OCI-LY7 (cell line): ENCODE measurements at places on chromosomes 1 and 21. TPM values are rescaled to one million over a fixed set of nuclear protein-coding genes. Genes with fewer than 3 reads are reported as not detected.

GRCh38 chr1:26961826-26962225 lies 1.6 kb upstream of the KDF1 start:
- no peak for DNase-seq

DNA sequence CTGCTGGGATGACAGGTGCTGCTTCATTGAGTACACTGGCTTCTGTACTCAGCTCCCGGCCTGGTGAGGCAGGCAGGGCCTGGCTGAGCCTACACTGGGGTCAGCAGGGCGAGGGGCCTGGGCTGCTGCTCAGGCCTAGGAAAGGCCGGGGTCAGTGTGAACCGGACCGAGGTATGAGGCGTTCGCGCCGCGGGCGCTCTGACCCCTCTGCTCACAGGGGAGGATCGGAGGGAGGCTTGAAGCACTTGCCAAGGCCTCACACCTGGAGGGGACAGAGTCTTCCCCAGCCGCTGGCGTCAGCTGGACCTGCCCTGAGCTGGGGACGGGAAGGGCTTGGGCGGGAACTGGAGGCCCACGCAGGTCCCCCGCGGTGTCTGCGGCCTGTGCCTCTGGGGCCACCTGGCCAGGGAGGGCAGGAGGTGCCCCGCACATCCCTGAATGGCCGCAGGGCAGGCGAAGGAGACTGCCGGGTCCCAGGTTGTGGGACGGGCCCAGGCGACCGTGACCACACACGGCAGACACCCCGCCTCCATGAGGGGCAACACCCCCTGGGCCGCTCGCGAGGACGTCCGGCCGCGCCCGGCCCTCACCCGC lies 466 bp downstream of the PEX10 start:
- peak; percentile 21 for DNase-seq

DNA sequence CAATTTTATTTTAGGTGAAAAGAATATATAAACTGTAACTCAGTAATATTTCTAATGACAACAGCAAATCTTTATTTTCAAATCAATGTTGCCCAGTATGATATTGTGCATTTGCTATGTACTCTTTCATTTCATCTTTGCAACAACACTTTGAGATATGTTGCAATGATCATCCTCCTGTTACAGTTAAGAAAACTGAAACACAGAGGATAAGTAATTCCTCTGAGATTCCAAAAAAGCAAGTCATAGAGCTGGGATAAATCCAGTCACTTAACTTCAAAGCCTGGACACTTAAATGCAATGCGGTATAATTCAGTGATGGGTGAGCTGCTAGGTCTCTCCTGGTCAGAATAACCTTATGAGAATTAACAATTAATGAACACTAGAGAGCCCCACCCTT lies 48.6 kb upstream of the EXO1 start:
- no peak for DNase-seq

GRCh38 chr1:232378266-232379062 lies 251.5 kb downstream of the SIPA1L2 start:
- no peak for DNase-seq

GRCh38 chr1:150789396-150789795 lies 18.7 kb downstream of the CTSK start:
- DNase-seq = no peak

DNA sequence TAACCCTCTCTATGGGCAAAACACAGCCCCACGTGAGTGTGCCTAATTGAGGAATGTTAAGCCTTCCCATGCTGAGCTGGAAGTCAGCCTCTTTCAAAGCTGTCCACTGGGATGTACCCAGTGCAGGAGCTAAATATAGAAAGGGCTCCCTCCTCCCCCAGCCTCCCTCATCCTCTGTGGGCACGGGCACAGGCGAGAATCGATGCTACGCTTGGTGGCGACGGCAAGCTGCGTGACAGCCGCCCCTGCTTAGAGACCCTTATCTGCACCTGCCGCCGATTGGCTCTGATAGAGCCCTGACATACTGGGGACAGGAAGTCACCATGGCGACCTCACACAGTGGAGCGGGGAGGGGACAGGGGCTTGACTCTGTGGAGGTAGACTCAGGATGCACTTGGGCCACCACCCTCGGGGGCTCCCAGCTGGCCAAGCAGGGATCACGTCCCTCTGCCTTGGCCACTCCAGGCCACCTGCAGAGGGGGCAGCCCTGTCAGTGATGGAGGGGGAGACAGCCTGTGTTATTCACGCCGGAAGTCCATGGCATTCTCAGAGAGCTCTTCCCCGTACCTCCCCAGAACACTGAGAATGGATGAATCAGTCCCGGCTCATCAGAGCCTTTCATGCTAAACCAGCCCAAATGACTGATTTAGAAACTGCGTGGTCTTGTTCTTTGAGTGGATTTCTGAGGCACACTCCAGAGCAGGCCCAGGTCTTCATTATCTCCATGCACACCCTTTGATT lies 84.8 kb downstream of the KCND3 start:
- DNase-seq = no peak

DNA sequence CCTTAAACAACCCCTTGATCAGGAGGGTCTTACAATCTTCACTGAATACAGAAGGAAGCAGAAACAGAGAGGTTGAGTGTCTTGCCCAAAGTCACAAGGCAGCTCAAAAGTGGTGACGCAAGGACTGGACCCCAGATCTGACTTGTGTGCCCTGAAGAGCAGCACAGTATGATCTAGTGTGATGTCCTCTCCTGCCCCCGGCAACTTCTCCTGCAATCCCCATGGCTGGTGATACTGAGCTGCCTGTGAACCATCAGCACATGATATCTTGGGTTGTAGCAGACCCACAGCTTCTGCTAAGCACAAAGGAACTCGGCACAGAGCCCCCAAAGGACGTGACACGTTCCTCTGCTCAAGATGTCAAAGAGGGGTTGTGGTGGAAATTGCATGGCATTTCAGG lies 51.2 kb upstream of the EDN2 start:
- no peak for DNase-seq

- no peak for DNase-seq
Observed at GRCh38 chr1:57222307-57222706, 201.6 kb downstream of the DAB1 start.

DNA sequence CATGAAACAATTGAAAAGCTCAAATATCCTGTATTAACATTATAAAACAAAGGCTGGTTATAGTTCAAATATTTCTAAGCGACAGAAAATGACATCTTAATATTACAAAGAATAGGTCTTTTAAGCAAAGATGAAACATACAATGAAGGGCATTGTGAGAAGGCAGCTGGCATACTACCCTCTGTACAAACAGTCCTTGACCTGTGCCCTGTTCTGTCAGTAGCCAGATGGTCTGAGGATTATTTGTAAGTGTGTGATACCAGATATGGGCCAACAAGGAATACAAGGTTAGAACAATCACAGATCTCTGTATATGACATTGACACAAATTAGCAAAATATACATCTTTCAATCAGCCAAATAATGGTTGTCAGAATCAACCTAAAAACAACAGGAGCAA lies 1350.4 kb downstream of the AMY1C start:
- no peak for DNase-seq

GRCh38 chr1:161001525-161001924 lies 19.4 kb downstream of the F11R start:
- no peak for DNase-seq

- DNase-seq = no peak
Observed at GRCh38 chr1:18485227-18485626, 4.5 kb downstream of the KLHDC7A start.

The CACHD1 gene
- total RNA-seq = not detected in 2 replicates

The KCNE1 gene
- 0.15 and 0.24 TPM in 2 replicates for total RNA-seq

The CFHR2 gene
- total RNA-seq = not detected in 2 replicates

The TMEM240 gene
- total RNA-seq = 2.1 and 2.7 TPM in 2 replicates

The NCMAP gene
- total RNA-seq = 0.99 and 1.0 TPM in 2 replicates

The KDF1 gene
- total RNA-seq = not detected in 2 replicates

The RGS4 gene
- not detected in 2 replicates for total RNA-seq
